ENCODE measurements at places on chromosomes 2 and 18.

- DNase-seq: no peak
Measured at GRCh38 chr2:224038830-224039079, 331 bp downstream of the SERPINE2 start.

- no peak for DNase-seq
Measured at GRCh38 chr18:76615065-76615733, 120.2 kb upstream of the ZNF516 start.

- no peak for DNase-seq
Measured at GRCh38 chr2:158806941-158807340, 11.8 kb downstream of the DAPL1 start.

DNA sequence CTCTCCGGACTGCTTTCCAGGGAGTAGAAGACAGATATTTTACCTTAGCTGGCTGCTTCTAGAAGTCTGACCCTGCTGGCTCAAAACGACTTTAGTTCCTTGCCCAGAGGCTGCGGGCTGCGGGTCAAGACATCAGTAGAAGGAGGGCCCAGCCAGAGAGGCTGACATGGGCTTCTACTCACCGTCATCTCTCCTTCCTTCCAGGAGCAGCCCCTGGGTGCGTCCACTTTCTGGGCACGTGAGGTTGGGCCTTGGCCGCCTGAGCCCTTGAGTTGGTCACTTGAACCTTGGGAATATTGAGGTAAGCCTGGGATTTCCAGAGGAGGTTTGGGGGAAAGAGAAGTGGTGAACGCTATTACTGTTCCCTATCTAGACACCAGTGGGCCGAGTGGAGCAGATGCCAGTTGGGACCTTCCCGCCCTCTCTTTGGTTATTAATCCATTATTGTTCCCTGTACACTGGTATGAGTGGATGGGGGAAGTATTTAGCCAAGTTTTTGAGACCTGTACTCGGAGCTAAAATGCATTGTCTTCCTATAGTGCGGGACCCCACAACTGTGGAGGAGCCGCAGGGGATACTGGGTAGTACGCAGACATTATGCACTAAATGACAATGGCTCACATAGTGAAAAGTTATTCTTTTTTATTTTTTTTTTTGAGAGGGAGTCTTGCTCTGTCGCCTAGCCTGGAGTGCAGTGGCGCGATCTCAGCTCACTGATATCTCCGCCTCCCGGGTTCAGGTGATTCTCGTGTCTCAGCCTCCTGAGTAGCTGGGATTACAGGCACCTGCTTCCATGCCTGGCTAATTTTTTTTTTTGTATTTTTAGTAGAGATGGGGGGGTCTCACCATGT is 26.3 kb upstream of the CASP8 start:
- DNase-seq: no peak

DNA sequence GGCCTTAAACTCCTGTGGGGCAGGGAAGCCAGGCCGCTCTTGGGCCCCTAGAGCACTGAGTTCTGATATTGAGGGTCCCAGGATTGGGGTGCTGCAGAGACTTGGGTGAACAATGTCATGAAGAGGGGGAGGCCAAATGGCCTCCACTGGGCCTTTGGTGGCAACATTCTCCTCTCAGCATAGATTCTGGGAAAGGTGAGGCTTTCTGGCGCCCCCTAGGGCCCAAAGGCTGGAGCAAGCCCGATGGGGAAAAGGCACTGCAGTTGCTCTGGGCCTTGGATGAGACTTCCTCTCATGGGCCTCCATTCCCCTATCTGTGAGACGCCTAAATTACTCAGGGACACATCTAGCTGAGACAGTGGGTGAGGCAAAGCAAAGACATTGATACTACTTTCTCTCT is 84.8 kb downstream of the ACAA2 start:
- no peak for DNase-seq

- no peak for DNase-seq
Measured at GRCh38 chr2:20803226-20803682, 19.6 kb downstream of the LDAH start.

- no peak for DNase-seq
Measured at GRCh38 chr2:68236103-68236734, 16.1 kb downstream of the PPP3R1 start.

DNA sequence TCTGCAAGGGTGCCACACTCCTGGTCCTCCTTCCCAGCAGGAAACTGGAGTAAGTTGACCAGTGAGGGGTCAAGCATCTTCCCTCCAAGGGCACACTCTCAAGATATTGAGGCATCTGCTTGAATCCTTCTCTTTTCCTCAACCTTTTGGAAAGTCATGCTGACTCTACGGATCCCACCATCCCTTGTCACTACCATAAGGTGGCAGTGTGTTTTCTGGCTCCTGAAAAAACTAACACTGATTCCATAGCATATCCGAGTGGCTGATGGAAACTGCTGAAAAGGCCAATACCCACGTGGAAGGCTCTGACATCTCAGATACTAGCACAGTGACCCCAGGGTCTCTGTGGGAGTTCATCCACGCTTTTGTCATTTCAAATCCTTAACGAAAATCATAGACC is 37.1 kb downstream of the GPR45 start:
- DNase-seq: no peak

DNA sequence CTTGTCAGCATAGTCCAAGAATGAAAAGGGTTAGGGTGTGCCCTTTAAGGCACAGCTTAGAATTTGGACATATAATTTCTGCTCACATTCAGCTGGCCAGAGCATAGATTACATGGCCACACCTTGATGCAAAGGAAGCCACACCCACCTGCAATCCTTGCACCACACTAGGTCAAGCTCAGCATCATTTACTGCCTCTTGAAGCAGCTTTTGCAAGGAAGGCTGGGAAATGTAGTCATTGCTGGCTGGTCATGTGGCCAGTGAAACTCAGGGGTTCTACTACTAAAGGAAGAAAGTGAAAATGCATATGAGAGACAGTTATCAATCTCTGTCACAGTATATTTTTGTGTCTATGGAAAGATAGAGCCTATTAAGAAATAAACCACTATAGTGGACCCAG is 159.3 kb downstream of the GFPT1 start:
- no peak for DNase-seq
